Activated effector memory CD4-positive, alpha-beta T cell treated with Interleukin-2 at 50 U/mL for 16 hours (primary cell): ENCODE measurements at places on chromosomes 2 and 18.

- DNase-seq = no peak
These were observed 101.5 kb upstream of the HS6ST1 start for GRCh38 chr2:128420131-128420530.

DNA sequence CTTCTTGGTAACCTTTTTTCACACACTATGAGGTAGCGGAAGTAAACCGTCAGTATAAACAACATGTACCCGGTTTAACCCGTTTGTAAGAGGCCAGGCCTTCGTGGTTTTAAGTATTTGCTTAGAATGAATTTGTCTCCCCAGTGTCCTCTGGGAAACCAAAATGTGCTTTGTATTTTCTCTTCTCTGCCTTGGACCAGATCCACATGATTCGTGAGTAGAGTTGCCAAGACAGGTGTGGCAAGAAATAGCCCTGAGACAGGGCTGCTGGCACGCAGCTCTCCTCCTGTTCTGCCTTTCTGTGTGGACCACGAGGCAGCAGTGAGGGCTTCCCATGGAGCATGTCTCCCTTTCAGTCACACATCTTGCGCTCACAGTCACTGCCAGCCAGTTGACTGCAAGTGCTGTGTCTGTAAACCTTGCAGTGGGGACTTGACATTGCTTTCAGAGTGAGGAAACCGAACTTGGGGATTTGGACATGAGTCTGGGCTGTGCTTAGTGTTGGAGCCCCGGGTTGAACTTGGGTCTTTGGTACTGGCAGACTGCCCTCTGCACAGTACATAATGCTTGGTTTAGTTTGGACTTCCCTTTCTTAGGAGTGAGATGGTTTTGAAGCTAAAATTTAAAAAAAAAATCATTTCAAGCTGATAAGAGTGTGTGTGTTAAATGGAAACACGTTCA lies 19.1 kb downstream of the BCL2L11 start:
- DNase-seq = no peak

DNA sequence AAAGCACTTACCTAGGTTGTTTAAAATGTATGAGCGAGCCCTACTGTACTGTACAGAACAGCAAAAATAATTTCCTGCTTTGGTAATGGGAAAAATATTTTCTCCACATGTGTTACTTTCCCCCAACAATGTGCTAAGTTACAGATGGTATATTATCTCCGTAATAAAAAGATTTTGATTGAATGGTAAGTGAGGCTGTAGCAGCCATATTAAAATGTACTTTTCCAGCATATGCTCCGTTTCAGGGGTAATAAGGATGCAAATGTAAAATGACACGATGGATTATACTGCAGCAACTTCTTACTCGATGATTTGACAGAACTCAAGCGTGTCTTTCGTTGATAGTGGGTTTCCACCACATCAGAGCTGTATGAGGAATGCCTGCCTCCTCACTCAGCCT lies 50.5 kb downstream of the OSBPL6 start:
- DNase-seq = no peak

GRCh38 chr2:239322416-239323086 lies 78.3 kb downstream of the HDAC4 start:
- DNase-seq = peak; percentile 24

- DNase-seq = no peak
These were observed 38.5 kb downstream of the COL4A4 start for GRCh38 chr2:227125506-227125905.

- DNase-seq = no peak
These were observed 106.4 kb upstream of the NCKAP5 start for GRCh38 chr2:133674433-133675331.

DNA sequence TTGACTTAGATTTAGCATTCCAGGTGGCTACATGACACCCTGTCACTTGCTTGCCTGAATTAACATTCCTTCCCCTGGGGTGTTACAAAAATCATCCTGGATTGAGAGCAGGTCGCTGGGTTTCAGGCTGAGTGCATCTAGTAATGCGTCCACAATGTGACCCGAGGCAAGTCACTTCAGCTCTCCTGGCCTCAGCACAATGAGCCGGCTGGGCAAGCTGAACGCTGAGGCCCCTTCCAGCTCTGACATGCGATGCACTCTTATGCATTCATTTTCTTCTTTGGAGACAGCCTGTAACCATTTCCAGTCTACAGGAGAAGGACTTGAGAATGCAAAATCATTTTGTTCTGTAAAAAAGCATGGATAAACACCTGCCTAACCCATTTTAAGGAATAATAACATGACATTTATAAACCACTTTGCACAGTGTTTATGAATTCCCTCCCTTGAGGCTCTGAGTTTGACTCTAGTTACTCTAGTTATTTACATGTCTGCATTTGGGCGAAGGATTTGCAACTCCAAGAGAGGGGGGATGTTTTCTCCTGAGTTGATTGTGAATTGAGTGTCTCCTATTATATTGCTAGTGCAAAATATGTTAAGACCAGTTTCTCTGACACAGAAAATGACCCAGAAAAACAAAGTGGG lies 63.0 kb upstream of the CPO start:
- no peak for DNase-seq

DNA sequence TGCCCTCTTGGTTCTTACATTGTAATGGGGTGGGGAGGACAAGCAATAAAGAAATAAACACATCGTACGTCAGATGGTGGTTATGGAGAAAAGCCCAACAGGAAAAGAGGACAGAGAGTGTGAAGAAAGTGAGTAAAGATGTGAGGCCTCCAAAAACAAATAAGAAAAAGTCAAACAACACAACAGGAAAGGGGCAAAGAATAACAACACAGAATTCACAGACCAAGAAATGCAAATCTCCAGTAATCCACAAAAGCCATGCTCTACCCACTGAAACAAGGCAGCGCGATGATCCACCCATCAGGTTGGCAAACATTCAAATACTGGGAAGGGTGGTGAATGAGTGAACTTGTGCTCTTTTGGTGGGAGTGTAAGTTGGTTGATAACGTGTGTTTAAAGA lies 16.7 kb upstream of the DUSP2 start:
- DNase-seq = no peak
